ENCODE measurements at places on chromosomes 1 and 21. TPM values are rescaled to one million over a fixed set of nuclear protein-coding genes. Genes with fewer than 3 reads are reported as not detected.

GRCh38 chr1:228512781-228513198 lies 25.6 kb downstream of the RNF187 start:
- no peak overlapping the region for H3K27ac ChIP-seq
- H3K27me3 ChIP-seq, result peaks cover 66% of the 10 kb centered on the region
- H3K36me3 ChIP-seq, result no peaks in the 10 kb centered on the region
- no peak for DNase-seq

The TCHH gene
- 0.22 TPM for total RNA-seq

GRCh38 chr1:170863621-170864020 lies 71.7 kb upstream of the MROH9 start:
- H3K36me3 ChIP-seq, result no peaks in the 10 kb centered on the region
- no peaks in the 10 kb centered on the region for H3K4me1 ChIP-seq
- no peak for DNase-seq
- H3K4me3 ChIP-seq, result no peak overlapping the region

DNA sequence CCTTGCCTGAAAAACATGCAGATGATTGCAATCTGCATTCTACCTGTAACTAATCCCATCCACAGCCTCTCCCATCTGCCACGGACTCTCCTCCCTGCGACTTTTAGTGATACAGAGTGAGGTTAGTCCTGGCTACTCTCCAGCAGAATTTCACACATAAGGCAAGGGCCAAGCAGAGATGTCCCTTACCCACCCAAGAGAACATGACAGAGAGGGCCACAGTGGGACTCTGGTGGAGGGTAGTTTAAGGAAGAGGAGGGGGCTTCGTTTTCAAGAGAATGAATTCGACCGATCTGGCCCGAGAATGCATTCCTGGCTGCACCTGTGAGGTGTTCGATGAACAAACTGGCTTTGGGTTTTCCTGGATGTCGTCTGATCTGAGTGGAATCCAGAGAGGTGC lies 87.5 kb upstream of the SIM2 start:
- no peak for DNase-seq
- no peaks in the 10 kb centered on the region for H3K36me3 ChIP-seq
- H3K27ac ChIP-seq, result no peak overlapping the region
- peaks cover 6% of the 10 kb centered on the region for H3K4me1 ChIP-seq

- no peak overlapping the region for H3K4me3 ChIP-seq
- no peak for DNase-seq
- H3K36me3 ChIP-seq, result peaks cover 56% of the 10 kb centered on the region
Measured at GRCh38 chr21:46489800-46490199, 31.1 kb downstream of the DIP2A start.

The IFI44L gene
- total RNA-seq, result 8.0 TPM

Measured in MCF 10A (cell line).